Stomach (tissue), 19 donors: ENCODE measurements at places on chromosomes 3 and 15.

DNA sequence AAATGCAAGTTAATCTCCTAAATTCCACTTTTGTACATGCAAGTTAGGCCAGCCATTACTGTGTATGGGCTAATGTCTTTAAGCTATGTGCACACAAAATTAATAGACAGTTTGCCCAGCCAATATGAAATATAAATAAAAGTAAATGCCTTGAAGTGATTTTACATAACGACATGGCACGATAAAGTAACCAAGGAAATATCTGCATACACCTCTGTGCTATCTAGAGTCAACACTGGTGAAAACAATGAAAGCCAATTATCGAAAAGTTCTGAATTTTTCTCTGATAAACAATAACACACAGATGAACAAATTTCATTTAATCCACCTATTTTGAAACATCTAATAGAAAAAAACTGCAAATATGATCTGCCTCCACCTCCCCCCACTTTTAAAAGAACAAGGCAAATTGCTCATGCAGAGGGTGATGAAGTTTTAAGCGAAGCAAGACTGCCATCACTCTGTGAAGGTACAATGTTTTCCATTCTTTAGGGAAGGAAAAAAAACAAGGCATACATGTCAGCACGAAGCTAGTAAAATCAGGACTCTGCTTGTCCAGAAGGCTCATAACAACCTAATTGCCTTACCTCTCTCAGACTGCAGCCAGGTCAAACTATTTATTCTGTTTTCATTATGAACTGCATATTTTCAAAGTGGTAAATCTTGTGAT, 317.7 kb downstream of the MECOM start:
- H3K36me3 ChIP-seq: no peaks in the 10 kb centered on the region
- H3K4me3 ChIP-seq: no peak overlapping the region
- peak; percentile 58 for DNase-seq
- H3K27ac ChIP-seq: peak overlapping the region; percentile 74
- no peaks in the 10 kb centered on the region for H3K27me3 ChIP-seq

GRCh38 chr3:177250151-177250550, 52.9 kb upstream of the TBL1XR1 start:
- no peaks in the 10 kb centered on the region for H3K27me3 ChIP-seq
- no peaks in the 10 kb centered on the region for H3K4me1 ChIP-seq
- no peak overlapping the region for H3K4me3 ChIP-seq
- no peak for DNase-seq
- H3K27ac ChIP-seq: no peak overlapping the region

GRCh38 chr15:100254691-100255090, 87.1 kb downstream of the ADAMTS17 start:
- DNase-seq: no peak
- no peaks in the 10 kb centered on the region for H3K4me1 ChIP-seq
- no peaks in the 10 kb centered on the region for H3K27me3 ChIP-seq
- no peaks in the 10 kb centered on the region for H3K36me3 ChIP-seq

DNA sequence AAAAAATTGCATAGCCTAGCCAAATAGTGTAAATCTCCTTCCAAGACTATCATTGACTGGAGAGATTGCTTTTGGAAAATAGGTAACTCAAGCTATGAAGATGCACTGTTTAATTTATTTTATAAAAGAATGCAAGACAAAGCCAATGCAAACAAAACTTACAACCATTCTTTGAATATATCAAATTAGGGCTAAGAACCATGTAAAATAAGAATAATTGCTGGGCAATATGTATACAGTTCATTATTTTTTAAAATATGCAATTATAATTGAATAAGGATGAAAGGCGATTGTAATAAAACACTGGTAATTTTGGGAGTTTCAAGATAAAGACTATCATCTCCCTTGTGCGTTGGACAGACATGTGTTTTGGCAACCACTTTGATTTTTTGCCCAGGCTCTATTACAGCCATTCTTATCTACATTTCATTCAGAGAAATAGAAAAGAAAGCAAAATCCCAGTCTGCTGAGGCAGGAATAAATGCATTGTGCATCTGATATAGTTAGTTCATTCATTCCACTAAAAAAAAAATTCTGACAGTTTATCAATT, 242.3 kb upstream of the ROBO1 start:
- H3K27me3 ChIP-seq: no peaks in the 10 kb centered on the region
- no peak for DNase-seq
- H3K27ac ChIP-seq: no peak overlapping the region
- H3K4me1 ChIP-seq: no peaks in the 10 kb centered on the region
- H3K4me3 ChIP-seq: no peak overlapping the region
- H3K36me3 ChIP-seq: no peaks in the 10 kb centered on the region

- H3K4me3 ChIP-seq: no peak overlapping the region
- H3K27ac ChIP-seq: no peak overlapping the region
- no peaks in the 10 kb centered on the region for H3K4me1 ChIP-seq
- no peaks in the 10 kb centered on the region for H3K27me3 ChIP-seq
- no peaks in the 10 kb centered on the region for H3K36me3 ChIP-seq
Observed at GRCh38 chr3:21477541-21478288, 273.3 kb downstream of the ZNF385D start.

DNA sequence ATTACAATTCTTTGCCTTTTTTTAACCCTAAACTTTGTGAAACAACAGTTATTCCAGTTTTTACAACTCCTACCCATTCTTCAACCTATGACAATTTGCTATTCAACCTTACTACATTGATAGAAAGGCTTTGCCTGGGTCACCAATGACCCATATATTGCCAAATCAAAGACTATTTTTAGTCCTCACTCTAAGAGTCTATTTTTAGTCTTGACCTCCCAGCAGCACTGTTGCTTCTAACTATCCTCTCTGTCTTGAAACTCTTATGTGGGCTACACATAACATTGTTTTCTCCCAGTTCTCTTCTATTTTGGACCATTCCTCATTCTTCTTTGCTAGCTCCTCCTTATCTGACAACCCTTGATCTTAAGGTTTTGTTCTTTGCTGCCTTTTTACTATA, 71.4 kb downstream of the C3orf80 start:
- H3K4me3 ChIP-seq: no peak overlapping the region
- H3K4me1 ChIP-seq: no peaks in the 10 kb centered on the region
- H3K36me3 ChIP-seq: no peaks in the 10 kb centered on the region
- H3K27me3 ChIP-seq: no peaks in the 10 kb centered on the region

DNA sequence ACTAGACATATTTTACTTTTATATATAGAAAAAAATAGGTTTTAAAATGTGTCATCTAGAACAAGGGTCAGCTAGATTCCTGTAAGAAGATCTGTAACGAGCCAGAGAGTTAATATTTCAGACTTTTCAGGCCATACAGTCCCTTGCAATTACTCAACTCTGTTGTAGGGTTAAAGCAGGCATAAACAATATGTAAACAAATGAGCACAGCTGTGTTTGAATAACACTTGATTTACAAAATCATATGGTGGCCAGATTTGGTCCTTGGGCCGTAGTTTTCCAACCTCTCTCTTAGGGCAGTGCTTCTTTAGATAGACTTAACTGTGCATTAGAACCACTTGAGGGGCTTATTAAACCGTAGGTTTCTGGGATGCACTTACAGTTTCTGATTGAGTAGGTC, 19.6 kb downstream of the LRRC57 start:
- no peak overlapping the region for H3K4me3 ChIP-seq
- H3K4me1 ChIP-seq: no peaks in the 10 kb centered on the region
- no peak overlapping the region for H3K27ac ChIP-seq
- H3K27me3 ChIP-seq: no peaks in the 10 kb centered on the region

DNA sequence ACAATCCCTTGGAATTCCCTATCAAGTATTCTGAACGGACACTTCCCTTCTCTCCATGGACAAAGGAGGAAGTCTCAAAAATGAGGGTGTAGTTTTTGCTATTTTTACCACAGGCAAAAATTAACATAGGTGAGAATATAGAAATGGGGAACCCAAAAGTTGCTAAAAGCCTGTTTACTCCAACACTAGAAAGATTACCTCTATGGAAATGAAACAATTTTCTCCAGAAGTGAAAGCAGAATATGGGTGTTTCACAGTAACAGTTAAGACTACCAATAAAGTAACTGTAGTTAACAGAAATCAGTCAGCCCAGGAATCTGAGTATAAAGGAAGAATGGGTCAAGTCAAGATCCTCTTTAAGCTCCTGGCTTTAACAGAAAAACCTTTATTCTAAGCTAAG, 9.3 kb downstream of the TRA2B start:
- H3K4me1 ChIP-seq: peaks cover 81% of the 10 kb centered on the region
- H3K4me3 ChIP-seq: no peak overlapping the region
- peak overlapping the region; percentile 65 for H3K27ac ChIP-seq
- H3K36me3 ChIP-seq: peaks cover 42% of the 10 kb centered on the region

- no peak overlapping the region for H3K4me3 ChIP-seq
- H3K36me3 ChIP-seq: no peaks in the 10 kb centered on the region
- no peak for DNase-seq
- no peak overlapping the region for H3K27ac ChIP-seq
- H3K27me3 ChIP-seq: no peaks in the 10 kb centered on the region
Observed at GRCh38 chr15:32790352-32790999, 72.7 kb downstream of the GREM1 start.

DNA sequence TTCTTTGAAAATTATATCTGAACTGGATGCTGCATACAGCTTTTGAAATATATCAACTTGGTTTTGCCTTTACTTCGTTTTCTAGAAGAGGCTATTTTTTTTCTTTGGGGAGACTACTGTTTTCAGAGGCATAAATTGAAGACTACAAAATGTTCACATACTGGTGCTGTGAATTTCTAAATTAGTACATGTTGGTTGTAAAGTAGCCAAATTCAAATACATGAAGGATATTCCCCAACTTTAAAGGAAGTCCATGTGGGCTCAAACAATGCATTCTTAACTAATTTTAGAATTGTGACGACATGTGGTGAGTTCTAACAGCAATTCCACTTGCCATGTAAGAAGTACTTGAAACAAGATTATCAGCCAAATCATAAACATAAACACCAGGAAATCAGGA, 295.7 kb downstream of the TUSC7 start:
- DNase-seq: no peak
- no peak overlapping the region for H3K27ac ChIP-seq
- no peaks in the 10 kb centered on the region for H3K4me1 ChIP-seq
- H3K4me3 ChIP-seq: no peak overlapping the region

DNA sequence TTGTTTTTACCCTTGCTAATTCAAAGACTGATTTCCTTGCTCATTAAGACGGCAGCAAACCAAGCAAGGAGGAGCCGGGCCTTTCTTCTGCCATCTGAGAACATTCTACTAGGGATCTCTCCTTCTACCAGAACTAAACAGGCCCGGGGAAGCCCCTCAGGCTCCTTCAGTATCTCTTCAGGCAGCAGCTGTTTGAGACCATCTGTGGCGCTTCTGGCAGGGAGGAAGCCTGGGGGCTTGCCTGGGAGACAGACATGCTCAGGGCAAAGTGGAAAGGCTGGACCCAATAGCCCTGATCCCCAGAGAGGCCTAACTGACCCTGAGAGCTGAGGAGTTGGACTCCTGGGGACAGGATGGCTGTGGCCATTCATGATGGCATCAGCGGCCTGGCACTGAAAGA, 67.9 kb downstream of the FEM1B start:
- no peak for DNase-seq
- H3K27me3 ChIP-seq: no peaks in the 10 kb centered on the region
- H3K4me3 ChIP-seq: no peak overlapping the region
- H3K27ac ChIP-seq: no peak overlapping the region
- H3K4me1 ChIP-seq: peaks cover 19% of the 10 kb centered on the region

DNA sequence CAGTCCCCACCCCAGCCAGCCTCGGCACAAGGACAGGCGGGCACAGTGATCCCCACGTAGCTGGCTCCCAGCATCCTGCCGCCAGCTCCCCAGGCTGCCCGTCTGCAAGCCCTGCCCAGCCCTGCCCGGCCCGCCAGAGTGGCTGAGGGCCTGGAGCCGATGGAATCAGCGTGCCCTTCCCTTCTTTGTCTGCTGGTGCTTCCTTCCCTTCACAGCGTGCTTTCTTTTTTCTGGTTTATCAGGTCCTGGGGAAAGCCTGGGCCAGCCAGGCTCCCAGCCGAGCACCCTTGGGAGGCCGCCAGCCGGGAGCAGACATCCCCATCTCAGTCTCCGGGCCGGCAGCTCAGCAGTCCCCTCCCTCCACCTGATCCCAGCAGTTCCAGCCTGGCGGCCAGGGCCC, 54.7 kb upstream of the SMAD6 start:
- H3K4me3 ChIP-seq: no peak overlapping the region
- H3K36me3 ChIP-seq: no peaks in the 10 kb centered on the region
- H3K27me3 ChIP-seq: no peaks in the 10 kb centered on the region
- peaks cover 25% of the 10 kb centered on the region for H3K4me1 ChIP-seq
- H3K27ac ChIP-seq: peak overlapping the region; percentile 43
- peak; percentile 59 for DNase-seq

DNA sequence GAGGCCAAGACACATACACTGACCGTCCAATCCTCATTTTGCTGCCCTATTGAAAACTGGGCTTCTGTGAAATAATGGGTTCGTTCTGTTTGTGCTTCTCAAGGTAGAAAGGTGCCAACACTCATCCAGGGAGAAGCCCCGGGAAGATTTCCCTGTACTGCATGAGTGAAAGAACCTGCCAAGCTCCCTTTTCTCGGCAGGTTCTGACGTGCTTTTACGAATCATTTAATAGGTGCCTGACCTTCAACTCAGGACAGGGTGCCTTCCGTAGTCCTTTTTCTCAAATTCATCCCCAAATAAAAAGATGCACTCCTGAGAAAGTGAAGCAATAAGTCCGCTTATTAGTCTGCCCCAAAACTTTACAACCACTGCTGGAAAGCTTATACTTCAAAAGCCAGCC, 64.2 kb downstream of the B3GNT5 start:
- H3K4me3 ChIP-seq: no peak overlapping the region
- no peak overlapping the region for H3K27ac ChIP-seq
- no peaks in the 10 kb centered on the region for H3K36me3 ChIP-seq
- H3K4me1 ChIP-seq: no peaks in the 10 kb centered on the region
- no peaks in the 10 kb centered on the region for H3K27me3 ChIP-seq
- no peak for DNase-seq

DNA sequence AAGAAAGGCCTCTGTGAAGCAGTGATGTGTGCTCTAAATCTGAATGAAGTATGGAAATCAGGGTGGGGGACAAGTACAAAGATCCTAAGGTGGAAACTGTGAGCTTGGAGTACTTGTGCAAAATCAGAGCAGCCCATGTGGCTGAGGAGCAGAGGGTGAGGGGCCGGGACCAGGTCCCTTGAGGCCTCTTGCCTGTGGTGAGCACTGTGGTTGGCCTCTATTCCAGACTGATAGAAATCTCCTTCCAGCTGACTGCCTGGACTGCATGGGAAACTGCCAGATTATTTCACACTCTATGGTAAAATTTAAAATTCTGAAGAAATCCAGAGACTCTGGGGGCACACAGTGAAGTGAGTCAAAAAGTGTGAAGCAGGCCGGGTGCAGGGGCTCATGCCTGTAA, 81.4 kb downstream of the TM4SF4 start:
- H3K27ac ChIP-seq: peak overlapping the region; percentile 36
- no peak overlapping the region for H3K4me3 ChIP-seq
- DNase-seq: no peak

DNA sequence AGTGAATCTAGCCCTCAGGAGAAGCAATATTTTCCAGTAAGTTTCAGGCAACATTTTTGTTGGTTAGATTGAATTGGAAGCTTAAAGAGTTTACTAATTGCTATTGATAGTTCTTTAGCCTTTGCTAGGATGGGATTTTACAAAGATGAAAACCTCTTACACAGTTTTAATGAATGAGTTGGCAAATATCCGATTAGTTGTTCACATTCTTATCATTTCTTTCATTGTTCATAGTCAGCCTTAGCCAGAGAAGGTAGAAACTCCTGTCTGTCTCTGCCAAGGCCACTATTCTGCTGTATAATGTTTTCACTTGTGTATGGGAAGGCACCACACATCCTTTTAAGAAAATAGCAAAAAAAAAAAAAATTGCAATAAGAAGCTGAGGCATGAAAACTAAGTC, 222.0 kb upstream of the MANF start:
- no peaks in the 10 kb centered on the region for H3K4me1 ChIP-seq
- no peak overlapping the region for H3K4me3 ChIP-seq
- no peak overlapping the region for H3K27ac ChIP-seq
- no peaks in the 10 kb centered on the region for H3K27me3 ChIP-seq

GRCh38 chr3:125051715-125052581, 3.8 kb downstream of the HEG1 start:
- no peaks in the 10 kb centered on the region for H3K36me3 ChIP-seq
- no peak for DNase-seq
- peak overlapping the region; percentile 82 for H3K4me3 ChIP-seq
- peak overlapping the region; percentile 30 for H3K27ac ChIP-seq
